ENCODE measurements at places on chromosomes 7 and 10.
A peak's percentile ranks its signal among the peaks of the same experiment; 100 is the strongest.

- DNase-seq: no peak
Observed at GRCh38 chr7:157900556-157900955, 563.8 kb downstream of the DNAJB6 start.

GRCh38 chr7:7185371-7185989 is 3.1 kb downstream of the C1GALT1 start:
- DNase-seq: no peak

DNA sequence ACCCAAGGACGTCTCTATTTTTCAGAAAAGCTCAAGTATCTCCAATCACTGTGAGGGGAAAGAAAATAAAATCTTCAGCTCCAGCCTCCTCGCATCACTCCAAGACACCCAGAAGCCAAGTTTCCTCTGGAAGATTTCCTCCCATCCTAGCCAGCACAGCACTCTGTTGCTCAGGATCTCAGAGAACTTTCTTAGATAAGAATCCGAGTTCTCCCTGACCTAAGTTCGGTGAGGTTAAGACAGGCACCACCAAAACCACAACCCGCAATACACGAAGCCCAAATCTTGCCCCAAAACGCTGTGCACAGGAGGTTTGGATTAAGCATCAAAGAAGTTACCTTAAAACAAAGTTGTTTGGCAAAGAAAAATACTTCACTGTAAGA is 4.2 kb downstream of the FAM53B start:
- DNase-seq: no peak

- no peak for DNase-seq
Observed at GRCh38 chr10:10054466-10054865, 963.2 kb upstream of the CELF2 start.

DNA sequence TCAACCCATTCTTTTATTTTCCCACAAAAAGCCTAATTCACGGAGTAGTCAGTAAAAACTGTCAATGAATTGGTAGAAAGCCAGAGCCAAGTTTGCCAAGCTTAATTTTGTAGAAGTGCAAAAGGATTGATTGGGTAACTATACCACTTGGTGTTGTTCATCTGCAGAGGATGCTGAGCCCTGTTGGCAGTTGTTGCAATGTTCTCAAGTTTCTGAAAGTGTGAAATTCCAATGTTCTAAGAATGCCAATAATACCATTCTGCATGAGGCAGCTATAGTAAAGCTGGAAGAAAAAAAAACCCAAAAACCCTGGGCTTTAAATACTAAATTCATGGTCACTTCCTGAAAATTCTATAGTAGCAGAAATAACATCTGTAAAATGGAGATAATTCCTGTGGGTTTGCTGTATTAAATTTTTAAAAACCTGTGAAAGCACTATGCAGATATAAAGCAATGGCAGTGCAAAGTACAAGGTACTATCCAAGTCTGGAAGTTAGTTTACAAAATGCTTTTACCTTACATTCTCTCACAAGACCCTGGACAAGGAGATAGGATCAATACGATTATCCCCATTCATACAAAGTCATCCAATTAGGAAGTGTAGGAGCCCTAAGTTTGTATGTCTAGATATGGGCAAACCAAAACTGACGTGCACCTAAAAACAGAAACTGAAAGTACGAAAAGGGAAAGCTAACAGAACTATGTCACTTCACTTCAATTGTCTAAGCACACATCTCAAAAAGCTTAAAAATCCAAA is 6.0 kb upstream of the PON1 start:
- DNase-seq: no peak

DNA sequence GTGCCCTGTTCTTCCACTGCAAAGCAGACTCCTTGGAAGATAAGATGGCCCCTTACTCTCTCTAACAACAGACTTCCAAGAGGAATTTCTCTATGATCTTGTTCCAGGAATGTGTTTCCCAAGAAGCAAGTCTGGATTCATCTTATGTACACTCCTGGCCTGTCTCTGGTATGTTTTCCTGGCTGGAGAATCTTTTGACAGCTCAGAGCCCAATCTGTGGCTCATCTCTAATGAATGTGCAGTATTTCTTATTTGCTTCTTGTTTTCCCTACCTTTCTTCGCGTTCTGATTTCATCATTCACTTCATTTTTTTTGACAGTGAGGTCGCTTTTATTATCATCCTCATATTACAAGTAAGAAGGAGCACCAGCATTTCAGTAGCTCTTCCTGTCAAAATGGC is 53.0 kb upstream of the PITRM1 start:
- no peak for DNase-seq

DNA sequence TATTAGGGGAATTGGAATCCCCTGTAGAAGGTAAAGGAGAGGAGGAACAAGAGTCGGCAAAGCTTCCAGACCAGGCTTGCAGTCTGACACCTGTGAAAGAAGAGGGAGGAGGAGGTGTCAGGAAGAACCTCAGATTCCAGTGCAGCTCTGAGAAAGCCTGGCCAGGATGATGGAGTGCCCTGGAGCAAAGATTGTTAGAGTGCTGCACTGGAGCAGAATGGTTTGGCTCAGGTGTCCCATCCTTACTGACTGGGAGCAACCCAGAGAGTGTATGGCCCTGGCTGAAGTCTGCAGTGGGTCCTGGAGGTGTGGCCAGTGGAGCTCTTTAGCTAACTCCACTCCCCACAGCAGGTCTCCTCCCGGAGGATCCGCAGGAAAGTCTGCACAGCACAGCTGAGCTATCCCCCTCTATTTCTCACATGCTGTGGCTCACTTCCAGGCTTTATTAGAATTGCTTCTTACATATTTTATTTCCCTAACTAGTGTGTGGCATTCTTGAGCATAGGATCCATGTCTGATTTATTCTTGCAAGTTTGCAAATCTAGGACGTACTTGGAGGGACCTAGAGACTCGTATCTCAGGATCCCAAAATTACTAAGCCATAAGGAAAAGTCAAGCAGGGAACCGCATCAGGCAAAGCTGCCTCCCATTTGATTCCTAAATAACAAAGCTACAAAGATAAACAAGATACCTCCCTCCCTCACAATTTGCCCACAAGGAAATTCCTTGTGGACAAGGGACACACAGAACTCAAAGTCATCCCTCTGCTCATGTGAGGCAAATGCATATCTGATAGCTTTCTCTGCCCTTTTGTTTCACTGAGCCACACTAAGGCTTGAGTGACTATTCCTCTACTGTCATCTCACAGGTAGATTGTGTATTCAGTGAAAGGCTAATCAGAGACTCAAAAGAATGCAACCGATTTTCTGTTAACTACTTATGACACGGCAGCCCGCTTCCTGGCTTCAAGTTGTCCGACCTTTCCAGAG is 58.8 kb downstream of the VIM start:
- DNase-seq: no peak

DNA sequence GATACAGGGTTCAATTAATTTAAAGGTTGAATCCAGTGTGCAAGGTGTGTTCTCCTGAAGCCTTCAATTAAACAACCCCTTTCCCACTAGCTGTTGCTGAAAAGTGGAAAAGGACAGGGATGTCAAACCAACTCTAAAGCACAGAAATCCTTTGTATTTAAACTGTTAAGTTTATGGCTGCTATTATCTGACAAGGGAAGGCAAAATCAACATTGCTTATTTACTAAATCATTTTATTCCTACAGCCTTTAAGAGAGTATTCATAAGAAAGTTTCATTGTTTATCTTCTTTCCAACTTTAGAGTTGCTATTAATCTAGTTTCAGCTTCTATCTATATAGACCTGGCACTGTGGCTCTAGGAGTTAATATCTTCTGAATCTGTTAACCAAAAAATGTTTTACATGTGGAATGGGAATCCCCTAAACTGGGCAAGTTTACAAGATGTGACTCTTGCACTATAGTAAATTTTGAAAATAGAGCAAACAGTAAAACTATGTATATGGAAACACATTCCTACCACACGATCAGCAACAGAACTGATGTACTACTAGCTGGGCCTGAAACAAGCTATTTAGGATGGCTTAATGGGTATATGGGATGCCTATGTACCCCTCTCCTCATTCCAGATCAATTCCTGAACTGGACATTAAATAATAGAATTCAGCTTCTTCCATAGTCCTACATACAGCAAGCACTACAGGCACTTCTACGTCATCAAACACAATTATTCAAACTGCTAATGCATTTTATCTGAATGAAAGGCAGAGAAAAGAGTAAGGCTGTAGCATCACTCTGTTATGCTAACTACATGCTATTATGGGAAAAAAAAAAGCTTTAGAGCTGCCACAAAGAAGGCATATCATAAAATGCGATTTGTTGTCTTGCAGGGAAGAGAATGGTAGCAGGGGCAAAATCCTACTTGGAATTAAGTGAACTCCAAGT is 52.8 kb downstream of the CDK6 start:
- DNase-seq: no peak

- DNase-seq: no peak
Observed at GRCh38 chr7:97005183-97006054, at the start of gene DLX6. Gene DLX6 (plus strand): TSS chr7:97005553. CDS start chr7:97005978, 425 bp downstream.

DNA sequence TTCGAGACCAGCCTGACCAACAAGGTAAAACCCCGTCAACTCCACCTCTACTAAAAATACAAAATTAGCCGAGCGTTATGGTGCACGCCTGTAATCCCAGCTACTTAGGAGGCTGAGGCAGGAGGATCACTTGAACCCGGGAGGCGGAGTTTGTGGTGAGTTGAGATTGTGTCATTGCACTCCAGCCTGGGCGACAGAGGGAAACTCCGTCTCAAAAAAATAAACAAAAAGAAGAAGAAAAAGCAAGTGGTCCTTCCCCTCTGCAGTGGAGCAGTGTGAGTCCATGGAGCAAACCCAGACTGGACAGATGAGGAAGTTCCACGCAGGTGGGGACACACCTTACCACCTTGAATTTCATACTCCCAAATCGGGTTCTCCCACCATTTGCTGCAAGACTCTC is 13.1 kb upstream of the SERPINE1 start:
- DNase-seq: no peak

DNA sequence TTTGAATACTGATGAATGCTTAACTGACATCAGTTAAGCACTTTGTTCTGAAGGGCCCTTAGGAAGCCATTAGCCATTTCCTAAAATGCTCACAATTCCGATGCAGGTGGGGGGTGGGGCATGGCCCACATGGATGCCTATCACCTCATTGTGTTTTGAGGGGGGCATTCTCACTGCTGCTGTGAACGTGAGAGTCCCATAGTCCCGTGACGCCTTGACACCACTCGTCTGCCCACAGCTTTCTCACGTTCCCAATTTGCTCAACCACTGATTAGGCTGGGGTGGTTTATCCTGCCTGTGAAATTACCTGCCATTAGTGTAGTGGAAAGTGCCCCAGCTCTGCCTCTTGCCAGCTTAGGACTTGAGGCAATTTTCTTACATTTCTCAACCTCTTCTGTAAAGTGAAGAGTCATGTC is 31.9 kb downstream of the DUSP5 start:
- DNase-seq: no peak

DNA sequence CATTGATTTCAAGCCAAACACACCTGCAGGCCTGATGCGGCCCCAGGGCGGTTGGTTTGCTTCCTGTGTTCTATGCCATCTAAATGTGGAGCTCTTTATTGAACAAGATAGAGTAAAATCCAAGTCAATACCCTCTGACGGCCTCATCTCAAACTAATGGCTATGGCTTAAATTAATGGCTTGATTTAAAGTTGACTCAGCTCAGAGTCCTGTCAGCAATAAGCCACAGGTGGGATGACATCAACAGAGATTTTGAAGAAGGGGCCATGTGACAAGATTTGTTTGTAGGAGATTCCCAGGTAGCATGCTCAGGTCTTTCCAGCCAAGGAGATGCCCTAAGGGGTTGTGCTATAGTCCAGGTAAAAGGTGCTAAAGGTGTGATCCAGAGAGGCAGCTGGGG is 66.7 kb upstream of the ZNF32 start:
- DNase-seq: no peak

DNA sequence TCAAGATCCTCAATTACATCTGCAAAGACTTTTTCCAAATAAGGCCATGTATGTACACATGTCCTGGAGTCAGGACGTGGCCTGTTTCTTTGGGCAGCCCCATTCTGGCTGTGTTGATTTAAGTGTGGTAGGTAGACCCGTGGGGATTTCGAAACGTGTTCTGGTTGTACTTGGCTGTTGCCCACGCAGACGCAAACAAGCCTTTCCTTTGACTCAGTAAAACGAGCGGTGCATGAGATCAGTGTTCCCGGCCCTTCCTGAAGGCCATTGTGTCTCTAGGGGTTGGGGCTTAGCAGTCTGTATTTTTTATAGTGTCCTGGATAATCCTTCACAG is 64.8 kb upstream of the DNAJB6 start:
- DNase-seq: no peak

GRCh38 chr7:22698767-22699166 is 28.2 kb upstream of the IL6 start:
- no peak for DNase-seq

GRCh38 chr7:156219307-156220077 is 407.2 kb upstream of the SHH start:
- DNase-seq: no peak

DNA sequence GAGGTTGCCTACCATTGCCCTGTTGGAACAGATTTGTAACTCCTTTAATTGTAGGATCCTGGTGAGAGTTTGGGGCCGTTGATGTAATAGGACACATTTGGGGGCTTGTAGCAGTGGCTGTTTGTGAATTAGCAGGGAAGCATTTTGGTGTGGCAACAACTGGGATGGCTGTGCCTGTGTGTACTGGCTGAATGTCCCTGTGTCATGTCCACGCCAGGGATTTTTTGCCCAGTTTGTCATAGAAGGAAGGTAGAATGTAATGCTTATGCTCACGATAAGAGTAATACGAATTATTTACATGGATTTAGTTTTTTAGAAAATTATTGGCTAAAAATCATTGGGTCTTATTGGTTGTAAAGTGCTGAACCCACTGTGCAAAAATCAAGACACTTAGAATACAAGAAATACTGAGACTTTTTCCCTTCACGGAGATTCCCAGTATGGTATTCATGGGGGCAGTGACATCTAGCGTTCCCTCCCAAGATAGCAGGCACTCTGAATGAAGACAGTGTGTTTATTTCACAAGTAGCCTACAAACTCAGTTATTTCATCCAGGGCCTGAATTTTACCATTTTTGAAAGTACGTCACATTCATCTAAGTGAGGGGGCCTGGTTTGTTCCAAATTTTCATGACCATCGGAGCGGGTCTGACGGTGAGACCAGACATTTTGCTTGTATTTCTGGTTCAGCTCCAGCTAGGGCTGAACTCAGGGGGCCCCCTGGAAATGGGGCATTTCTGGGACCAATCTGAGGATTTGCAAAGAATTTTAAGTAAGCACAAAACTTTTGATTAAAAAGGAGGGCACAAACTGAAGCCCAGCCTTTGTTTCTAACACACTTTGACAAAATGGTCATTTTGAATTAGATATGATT is 74.7 kb downstream of the CACNB2 start:
- DNase-seq: peak; percentile 10

- DNase-seq: no peak
Observed at GRCh38 chr10:86659721-86660453, 5.5 kb downstream of the OPN4 start.

All from H54 (cell line).